Muscle of leg (tissue), 16 donors: ENCODE measurements at places on chromosomes 1 and 21. TPM values are rescaled to one million over a fixed set of nuclear protein-coding genes. Genes with fewer than 3 reads are reported as not detected.
A peak's percentile ranks its signal among the peaks of the same experiment; 100 is the strongest.

The BARHL2 gene
- total RNA-seq = not detected

The KRTAP12-4 gene
- not detected for total RNA-seq

The CFAP141 gene
- not detected for total RNA-seq

The ADCY10 gene
- 0.18 TPM for total RNA-seq

GRCh38 chr1:162169031-162169790, 99.7 kb downstream of the NOS1AP start:
- no peak overlapping the region for H3K4me3 ChIP-seq
- no peaks in the 10 kb centered on the region for H3K36me3 ChIP-seq
- H3K4me1 ChIP-seq = peaks cover 17% of the 10 kb centered on the region
- H3K27ac ChIP-seq = no peak overlapping the region
- no peaks in the 10 kb centered on the region for H3K27me3 ChIP-seq

- DNase-seq = no peak
- H3K27ac ChIP-seq = no peak overlapping the region
- H3K4me3 ChIP-seq = no peak overlapping the region
- peaks cover 4% of the 10 kb centered on the region for H3K27me3 ChIP-seq
- no peaks in the 10 kb centered on the region for H3K4me1 ChIP-seq
Measured at GRCh38 chr1:111894497-111894896, 95.0 kb downstream of the KCND3 start.

DNA sequence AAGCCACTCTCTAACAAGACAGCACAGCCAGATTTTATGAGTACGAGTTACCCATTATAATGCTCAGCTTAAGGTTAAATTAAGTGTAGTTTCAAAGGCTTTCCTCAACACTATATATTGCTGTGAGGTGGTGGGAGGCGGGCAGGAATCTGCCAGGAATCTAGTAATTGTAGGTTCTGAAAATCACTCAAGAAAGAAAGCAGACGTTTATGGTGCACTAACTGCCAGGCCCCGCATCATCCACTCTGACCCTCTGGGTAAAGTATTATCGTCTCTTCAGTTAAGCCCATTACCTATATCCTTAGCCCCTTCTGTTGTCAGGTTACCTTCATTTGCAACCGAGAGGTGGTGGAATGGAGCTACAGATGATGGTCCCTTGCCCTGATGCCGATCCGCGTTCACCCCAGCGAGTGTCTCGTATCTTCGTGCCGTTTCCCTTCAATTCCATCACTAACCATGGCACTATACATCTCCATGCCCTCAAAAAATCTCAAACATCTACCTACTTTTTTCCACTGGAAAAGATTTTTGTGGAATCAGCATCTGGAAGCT, 12.4 kb downstream of the HMGN1 start:
- no peak overlapping the region for H3K4me3 ChIP-seq
- DNase-seq = no peak
- no peaks in the 10 kb centered on the region for H3K4me1 ChIP-seq
- no peak overlapping the region for H3K27ac ChIP-seq

DNA sequence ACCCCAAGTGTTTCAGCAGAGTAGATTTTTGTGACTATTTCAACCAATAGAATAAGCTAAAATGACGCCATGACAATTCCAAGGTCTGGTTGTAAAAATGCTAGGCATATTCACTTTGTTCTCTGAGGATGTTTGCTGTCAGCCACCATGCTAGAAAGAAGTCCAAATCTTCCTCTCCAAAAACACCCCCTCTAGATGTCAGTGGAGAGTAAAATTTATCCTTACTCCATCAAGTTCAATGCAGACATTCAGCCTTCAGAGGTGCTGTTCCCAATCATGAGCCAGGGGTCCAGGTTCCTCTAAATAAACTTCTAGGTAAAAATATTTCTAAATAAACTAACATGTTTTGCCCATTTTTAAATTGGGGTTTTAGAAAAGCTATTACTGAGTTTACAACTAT, 395.4 kb upstream of the ADAMTS5 start:
- H3K27me3 ChIP-seq = no peaks in the 10 kb centered on the region
- H3K36me3 ChIP-seq = no peaks in the 10 kb centered on the region
- no peaks in the 10 kb centered on the region for H3K4me1 ChIP-seq
- DNase-seq = no peak

- H3K4me3 ChIP-seq = no peak overlapping the region
- H3K36me3 ChIP-seq = no peaks in the 10 kb centered on the region
- H3K27me3 ChIP-seq = no peaks in the 10 kb centered on the region
- no peak overlapping the region for H3K27ac ChIP-seq
Measured at GRCh38 chr1:15830258-15830657, 17.2 kb upstream of the SPEN start.

GRCh38 chr1:109805486-109806165, 41.9 kb upstream of the EPS8L3 start:
- peak overlapping the region; percentile 53 for H3K27ac ChIP-seq
- H3K36me3 ChIP-seq = no peaks in the 10 kb centered on the region
- DNase-seq = peak; percentile 72
- peaks cover 19% of the 10 kb centered on the region for H3K27me3 ChIP-seq
